Vagina (tissue), 2 donors: ENCODE measurements at places on chromosomes 16 and 17.

DNA sequence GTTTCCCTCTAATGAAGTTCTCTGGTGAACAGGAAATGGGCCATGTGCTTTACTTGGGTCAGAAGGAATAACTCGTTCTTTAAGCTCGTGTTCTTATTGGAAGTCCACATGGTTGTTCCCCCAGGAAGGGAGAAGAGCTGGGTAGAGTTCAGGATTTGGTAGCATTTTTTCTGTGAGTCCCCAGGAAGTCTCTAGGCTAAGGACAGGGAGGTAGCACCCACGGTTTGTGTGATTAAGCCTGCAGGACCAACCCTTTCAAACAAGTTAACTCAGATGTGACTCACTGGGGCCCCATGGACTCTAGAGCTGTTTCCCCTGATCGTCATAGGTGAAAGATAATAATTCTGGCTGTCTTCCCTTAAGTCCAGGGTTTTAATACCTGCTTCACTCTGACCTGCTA lies 16.4 kb downstream of the SAP30BP start:
- no peak for DNase-seq

DNA sequence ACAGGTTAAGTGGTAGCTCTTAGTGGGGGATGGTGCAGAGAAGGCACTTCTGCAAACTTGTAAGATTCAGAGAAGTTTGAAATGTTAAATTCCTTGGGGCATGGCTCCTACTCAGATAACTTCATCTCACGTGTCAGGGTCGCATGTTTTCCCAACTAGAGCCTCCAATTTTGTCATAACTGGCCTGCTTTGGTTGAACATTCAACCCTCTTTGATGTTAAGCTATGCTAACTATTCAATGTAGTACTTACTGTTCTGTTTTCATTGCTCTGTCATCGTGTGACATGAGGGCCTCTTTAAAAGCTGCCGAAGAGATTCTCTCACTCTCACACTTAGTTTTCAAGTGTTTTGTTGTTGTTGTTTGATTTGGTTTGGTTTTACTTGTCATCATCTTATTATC lies 280.8 kb downstream of the CDH11 start:
- no peak for DNase-seq

DNA sequence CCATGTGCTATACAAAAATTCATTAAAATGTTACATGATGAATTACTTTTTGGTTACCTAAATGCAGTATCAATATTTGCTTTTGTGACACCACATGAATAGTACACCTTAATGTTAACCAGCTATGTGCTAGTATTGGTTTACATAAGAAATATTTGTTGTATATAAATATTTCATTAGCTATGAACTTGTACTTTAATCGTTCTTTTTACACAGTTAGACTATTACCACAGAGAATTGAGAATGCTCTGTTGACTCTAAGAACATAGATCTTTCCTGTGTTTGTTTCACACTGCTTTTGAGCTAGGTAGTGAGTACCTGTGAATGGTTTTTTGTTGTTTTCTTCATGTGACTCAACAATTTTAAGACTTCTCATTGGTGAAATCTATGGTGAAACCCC lies 93.4 kb downstream of the KANSL1 start:
- DNase-seq, result no peak

- DNase-seq, result no peak
These were observed 186.0 kb downstream of the COPRS start for GRCh38 chr17:31673076-31673475.

- DNase-seq, result no peak
These were observed 415 bp downstream of the XYLT1 start for GRCh38 chr16:17470182-17470907.

DNA sequence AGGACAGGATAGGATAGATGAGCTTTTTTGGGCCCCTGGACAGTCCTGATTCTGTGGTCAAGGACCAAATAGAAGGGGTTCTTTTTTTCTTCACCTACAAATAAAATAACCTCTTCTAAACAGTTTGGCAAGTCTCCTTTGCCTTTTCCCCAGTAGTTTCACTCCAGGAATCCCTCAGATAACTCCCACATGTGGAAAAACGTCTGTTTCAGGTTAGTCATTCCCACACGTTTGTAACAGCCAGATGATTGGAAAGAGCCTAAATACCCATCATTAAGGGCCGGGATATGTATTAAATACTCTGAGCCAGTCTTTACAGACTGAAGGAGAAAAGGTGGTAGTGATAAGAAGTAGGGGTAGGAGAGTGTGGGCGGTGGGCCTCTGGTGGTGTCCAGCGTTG lies 58.3 kb downstream of the PLD6 start:
- DNase-seq, result no peak

DNA sequence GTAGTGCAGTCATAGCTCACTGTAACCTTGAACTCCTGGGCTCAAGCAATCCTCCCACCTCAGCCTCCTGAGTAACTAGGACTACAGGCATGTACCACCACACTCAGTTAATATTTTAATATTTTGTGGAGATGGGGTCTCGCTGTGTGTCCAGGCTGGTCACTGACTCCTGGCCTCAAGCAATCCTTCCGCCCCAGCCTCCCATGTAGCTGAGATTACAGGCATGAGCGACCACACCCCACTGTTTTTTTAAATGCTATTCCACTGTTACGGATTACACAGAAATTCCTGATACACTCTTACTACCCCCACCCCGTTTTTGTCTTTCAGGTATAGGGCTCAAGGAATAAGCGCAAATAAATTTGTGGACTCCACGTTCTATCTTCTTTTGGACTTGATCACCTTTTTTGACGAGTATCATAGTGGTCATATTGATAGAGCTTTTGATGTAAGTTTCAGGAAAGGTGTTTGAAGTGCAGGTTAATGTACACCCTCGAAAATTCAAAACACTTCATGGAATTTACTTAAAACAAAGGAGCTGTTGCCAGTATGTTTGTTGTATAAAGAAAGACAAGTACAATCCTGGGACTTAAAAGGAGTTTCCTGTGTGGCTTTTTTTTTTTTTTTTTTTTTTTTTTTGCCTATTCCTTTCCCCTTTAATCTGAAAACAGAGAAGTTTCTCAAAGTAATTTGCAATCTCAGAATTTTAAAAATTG lies 26.2 kb upstream of the SLC12A3 start:
- no peak for DNase-seq
